ENCODE measurements at places on chromosomes 2 and 18. TPM values are rescaled to one million over a fixed set of nuclear protein-coding genes. Genes with fewer than 3 reads are reported as not detected.

Gene DDX18
- 156 TPM for total RNA-seq

Gene PTPN2
- total RNA-seq = 55.8 TPM

Gene ASXL3
- not detected for total RNA-seq

Gene LYPD6
- total RNA-seq = not detected

Gene RESP18
- total RNA-seq = not detected

Gene CHRND
- not detected for total RNA-seq

Gene FSIP2
- total RNA-seq = not detected

Gene FHL2
- total RNA-seq = 4.4 TPM

Gene SCN7A
- not detected for total RNA-seq

Gene ERBB4
- total RNA-seq = not detected

Gene EEF1B2
- 1,169 TPM for total RNA-seq

Gene MAIP1
- 31.9 TPM for total RNA-seq

Gene ZNF521
- total RNA-seq = not detected

Gene TRIM54
- total RNA-seq = 0.16 TPM

Gene C1QL2
- not detected for total RNA-seq

Gene ARHGAP15
- total RNA-seq = 72.8 TPM

Gene DNAJC5G
- total RNA-seq = not detected

Gene FZD7
- total RNA-seq = 0.70 TPM

Gene TBR1
- not detected for total RNA-seq

Gene AGXT
- total RNA-seq = not detected

Gene PXDN
- total RNA-seq = 0.58 TPM

Gene UGT1A8
- total RNA-seq = not detected

Gene CXCR1
- not detected for total RNA-seq

Gene WNT6
- total RNA-seq = 0.25 TPM

Gene SERPINB11
- total RNA-seq = not detected

Gene NDC80
- total RNA-seq = 81.3 TPM
